Hepatic stellate cell (primary cell): ENCODE measurements at places on chromosomes 3 and 15.

- DNase-seq = no peak
Measured at GRCh38 chr3:14258906-14259904, 80.6 kb downstream of the LSM3 start.

GRCh38 chr15:66696770-66697169 lies 5.3 kb upstream of the SMAD6 start:
- DNase-seq = no peak

- no peak for DNase-seq
Measured at GRCh38 chr3:13767896-13768295, 112.0 kb downstream of the WNT7A start.

- DNase-seq = peak; percentile 54
Measured at GRCh38 chr3:170907637-170908234, 701 bp downstream of the EIF5A2 start.

DNA sequence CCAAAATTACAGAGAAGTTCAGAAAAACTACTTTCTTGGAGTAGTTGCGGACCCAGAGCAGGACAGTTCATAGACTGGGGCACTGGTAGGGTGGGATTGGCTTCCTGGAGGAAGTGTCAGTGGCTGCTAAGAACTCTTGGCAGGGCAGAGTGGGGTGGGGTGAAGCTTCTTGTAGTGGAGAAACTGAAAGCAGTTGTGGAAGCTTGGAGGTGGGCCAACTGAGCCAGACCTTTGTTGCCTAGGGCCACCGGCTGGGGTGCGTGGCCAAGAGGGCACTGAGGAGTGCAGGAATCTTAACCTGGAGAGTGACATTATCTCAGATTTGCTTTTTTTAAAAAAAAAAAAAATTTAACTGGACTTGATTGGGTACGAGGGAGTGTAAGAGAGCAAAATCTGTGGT lies 3.1 kb downstream of the KAT2B start:
- DNase-seq = peak; percentile 41

- peak; percentile 88 for DNase-seq
Measured at GRCh38 chr15:90872486-90873184, 4.2 kb downstream of the FURIN start.

DNA sequence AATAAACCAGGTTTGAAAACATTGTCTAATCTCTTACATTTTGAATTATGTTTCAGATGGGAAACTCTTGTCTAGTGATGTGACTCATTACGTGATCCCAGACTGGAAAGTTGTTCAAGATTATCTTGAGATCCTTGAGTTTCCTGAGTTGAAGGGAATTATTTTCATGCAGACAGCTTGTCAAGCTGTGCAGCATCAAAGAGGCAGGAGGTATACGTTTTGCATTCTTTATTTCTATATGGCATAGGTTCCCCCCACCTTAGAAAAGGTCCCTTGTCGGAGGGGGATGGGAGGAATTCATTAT lies 1.5 kb downstream of the DIS3L start:
- DNase-seq = peak; percentile 66

GRCh38 chr3:41239587-41239986 lies 40.3 kb downstream of the CTNNB1 start:
- no peak for DNase-seq

- DNase-seq = no peak
Measured at GRCh38 chr3:33152363-33153360, 38.8 kb downstream of the CRTAP start.

DNA sequence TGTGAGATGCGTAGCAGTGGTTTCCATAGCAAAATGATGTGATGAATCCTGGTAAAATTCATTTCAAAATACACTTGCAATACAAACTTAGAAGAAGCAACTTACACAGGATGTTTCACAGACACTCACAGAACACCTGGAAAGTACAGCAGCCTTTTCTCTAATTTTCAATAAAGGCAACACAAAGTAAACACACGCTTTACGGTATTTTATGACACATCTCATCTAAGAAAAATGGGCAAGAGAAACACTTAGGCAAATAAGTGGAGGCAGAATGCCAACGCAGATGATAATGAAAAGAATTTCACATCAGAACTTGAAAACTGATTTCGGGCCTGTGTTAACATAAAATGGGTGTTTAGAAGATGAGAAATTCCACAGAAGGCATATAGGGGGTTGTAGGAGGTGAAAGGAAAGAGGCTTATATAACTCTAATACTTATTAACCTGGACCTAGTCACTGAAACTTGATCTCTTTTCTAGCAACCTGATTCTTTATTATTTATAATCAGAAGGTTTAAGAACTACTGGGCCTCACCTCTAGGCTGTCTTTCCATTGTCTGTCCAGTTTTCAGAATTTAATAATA lies 25.6 kb upstream of the MAP3K13 start:
- DNase-seq = no peak

DNA sequence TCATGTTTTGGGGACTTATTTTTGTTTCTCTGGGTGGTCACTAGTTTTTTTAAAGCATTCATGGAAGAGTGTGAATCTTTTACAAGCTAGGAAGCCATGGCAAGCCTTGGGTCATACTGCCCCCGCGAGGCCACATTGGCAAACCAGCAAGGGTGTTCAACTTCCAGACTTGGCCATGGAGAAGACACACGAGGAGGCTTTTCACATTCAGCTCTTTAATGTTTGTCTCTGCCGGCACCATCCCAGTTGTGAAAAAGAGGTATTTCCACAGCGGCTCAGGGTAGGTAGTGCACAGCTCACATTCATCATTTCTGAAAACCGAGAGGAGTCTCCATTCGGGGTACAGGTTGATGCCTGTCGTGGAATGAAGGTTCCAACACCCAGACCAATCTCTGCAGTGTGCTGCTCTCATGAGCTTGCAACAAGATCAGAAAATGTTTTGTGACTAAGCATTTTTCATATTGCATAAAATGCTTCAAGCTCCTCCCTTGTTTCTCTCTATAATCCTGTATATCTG lies 7.7 kb downstream of the CCR5 start:
- DNase-seq = peak; percentile 55
